K562 (cell line): ENCODE measurements at places on chromosomes 5 and 9.

GRCh38 chr9:32385152-32385884 lies 875 bp downstream of the ACO1 start:
- DNase-seq, result no peak

DNA sequence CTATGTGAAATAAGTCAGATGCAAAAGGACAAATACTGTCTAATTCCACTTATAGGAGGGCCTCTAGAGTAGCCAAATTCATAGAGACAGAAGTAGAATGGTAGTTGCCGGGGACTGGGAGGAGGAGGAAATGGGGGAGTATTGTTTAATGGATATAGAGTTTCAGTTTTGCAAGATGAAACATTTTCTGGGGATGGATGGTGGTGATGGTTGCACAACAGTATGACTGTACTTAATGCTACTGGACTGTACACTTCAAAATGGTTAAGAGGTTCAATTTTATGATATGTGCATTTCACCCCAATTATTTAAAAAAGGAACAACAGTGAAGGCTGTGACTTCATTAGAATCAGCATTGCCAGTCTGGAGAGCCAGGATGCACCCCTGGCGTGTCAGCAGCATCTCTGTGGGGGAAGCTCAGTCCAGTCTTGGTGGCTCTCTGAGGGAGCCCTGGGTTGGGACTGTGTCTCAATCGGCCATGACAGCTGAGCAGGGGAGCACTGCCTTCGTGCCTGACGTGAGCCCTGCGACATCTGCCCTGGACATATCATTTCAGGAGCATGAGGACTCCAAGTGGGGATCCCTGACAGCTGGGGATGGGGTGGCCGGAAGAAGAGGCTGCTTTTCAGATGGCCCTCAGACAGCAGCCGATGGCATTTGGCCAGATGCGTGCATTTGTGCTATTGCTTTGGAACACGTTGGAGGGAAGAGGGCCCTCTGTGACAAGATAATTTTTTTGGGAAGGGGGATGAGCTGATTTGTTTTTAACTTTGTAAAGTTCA lies 130.8 kb upstream of the STC2 start:
- no peak for DNase-seq

- peak; percentile 50 for DNase-seq
Observed at GRCh38 chr9:114033397-114034103, 44.5 kb downstream of the AMBP start.

DNA sequence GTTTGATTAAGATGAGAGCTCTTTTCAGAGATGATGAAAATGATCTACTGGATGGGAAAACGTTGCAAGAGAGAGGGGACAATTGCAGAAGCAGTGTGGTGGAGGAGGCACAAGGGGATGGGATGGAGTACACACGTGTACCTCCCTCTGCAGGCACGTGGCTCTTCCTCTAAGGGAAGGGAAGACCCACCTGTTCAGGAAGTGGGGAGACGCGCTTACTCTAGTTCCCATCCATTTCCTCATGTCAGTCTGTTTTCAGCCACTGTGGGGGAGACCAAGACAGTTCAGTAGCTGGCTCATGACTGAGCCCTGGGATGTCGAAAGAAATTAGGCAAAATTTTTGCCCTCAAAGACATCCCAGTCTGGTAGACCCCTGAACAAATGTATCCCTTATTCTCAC lies 619.2 kb upstream of the CLINT1 start:
- DNase-seq, result no peak

DNA sequence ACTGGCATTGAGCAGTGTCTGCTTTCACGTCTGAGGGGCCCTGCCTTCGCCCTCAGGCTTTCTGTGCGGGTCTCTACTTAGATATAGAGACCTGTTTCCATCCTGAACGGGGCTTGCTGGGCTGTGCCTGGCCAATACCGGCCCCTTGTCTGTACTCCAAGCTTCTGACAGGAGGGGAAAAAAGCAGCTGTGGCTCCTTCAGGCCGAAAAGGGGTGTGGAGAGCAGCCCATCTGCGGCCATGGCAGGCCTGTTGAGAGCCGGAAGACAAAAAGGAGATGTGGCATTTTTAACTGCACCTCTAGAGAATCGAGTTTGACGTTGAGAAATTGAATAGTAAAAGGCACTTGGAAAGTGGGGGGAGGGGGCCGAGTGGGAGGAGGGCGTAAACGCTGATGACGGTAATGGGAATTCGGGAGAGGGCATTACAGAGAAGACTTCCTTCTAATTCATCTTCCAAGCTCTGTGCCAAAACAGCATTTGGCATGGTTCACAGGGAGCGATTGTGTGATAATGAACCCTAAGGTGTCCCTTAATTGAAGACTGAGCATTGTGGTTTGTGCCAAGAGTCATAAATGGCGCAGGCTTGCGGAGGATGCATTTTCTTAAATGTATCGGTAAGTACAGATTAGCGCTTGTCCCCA lies 25.1 kb upstream of the PRDM12 start:
- DNase-seq, result no peak

- no peak for DNase-seq
Observed at GRCh38 chr5:129118405-129118804, 23.9 kb downstream of the ISOC1 start.

- DNase-seq, result no peak
Observed at GRCh38 chr5:16880547-16880946, 55.5 kb downstream of the MYO10 start.

DNA sequence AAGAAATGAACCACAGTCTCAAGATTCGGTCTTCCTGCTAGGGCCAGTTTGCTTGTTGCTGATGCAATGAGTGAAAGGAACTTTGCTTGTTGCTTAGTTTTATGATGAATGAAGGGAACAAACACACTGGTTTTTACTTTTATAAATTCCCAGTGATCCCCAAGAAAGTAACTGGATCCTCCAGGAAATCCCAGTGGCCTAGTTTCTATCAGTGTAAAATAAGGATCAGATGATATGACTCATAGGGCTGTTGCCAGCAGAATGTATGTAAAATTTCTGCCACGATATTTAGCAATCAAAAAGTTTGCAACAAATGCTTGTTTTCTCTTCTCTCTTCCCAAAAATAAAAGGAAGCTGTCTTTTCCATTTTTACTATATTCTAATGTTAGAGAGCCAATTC lies 160.1 kb upstream of the CDKN2B start:
- DNase-seq, result no peak

DNA sequence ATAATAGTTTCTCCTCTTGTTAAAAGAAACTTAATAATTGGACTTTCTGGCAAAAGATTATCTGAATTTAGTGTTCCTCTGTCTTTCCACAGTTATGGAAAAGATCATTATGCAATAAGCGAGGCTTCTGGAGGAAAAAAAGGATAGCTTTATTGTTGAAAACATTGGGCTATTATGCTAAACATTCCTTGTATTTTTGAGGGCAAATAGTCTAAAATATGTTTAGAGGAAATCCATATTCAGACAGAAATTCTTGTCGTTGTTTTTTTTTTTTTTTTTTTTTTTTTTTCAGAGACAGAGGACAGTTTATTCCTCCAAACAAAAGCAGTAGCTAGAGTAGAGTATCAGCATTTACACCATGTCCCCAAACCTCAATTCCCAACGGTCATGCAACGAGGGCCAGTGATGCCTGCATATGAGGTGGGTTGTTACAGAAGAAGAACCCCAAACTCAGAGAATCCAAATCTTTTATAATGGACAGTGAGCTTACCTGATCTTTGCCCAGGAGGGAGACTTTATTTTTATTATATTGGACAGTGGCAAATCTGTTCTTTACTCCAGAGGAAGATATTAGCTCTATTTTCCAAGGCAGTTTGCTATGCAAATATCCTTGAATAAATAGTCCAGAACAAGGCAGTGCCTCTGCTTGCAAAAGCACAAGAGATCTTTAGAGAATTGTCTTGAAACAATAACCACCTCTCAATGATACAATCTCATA lies 48.4 kb upstream of the CDK5RAP2 start:
- DNase-seq, result no peak

DNA sequence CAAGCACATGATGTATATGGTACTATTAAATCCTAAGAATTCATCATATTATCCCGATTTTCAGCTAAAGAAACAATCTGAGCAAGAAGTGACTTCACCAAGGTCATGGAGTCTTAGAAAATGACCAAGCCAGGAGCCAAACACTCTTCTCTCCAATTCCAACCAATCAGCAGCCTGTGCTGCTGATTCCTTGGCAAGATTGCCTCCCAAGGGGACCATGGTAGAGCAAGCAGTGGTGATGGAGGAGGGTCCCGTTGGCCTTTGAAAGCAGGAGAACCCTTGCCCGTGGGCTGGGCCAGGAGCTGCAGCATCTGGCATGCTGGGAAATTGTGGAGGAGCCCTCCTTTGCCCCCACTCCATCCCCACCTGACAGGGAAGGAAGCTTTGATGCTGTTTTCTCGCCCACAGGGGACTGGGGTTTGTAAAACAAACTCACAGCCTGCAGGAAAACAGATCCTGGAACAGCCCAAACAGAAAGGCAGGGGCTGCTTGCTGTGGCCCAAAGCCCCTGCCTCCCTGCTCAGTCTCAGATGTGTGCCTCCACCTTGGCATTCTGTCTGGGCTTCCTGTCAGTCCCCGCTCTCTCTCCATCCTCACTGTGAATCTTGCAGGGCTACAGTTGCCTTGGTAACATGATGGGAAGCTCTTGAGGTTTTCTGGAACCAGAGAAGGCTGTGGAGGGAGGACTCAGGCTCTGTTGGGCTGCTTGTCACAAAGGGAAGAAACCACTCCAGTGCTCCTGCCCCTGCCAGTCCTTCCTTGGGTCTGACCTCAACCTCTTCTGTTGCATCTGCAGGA lies 70.8 kb upstream of the HSPA9 start:
- no peak for DNase-seq

DNA sequence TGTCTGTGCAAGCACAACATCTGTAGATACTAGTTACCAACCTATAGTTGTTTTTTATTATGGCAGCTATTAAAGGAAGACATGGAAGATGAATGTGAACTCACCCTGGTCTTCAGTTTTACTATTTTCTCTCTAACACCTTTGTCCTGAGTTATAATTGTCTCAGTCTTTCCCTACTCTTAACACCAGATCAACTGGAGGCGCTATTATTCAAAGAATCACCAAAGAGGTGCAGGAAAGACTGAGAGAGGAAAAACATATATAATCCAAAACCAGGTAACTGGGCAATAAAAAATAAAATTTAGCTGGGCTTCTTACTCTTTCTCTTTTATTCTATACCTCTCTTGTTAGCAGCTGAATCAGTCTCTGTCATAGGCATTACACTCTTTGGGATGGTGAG lies 134.2 kb upstream of the C6 start:
- no peak for DNase-seq

GRCh38 chr5:116865651-116866050 lies 291.0 kb upstream of the SEMA6A start:
- no peak for DNase-seq

- no peak for DNase-seq
Observed at GRCh38 chr9:109776391-109776790, 3.6 kb upstream of the PALM2AKAP2 start.

- no peak for DNase-seq
Observed at GRCh38 chr5:26572480-26572879, 465.9 kb downstream of the CDH9 start.

DNA sequence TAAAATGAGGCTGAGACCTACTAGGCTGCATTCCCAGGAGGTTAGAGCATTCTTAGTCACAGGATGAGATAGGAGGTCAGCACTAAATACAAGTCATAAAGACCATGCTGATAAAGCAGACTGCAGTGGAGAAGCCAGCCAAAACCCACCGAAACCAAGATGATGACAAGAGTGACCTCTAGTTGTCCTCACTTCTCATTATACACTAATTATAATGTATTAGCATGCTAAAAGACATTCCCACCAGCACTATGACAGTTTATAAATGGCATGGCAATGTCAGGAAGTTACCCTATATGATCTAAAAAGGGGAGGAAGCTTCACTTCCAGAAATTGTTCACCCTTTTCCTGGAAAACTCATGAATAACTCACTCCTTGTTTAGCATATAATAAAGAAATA lies 88.6 kb downstream of the PLPPR1 start:
- no peak for DNase-seq

DNA sequence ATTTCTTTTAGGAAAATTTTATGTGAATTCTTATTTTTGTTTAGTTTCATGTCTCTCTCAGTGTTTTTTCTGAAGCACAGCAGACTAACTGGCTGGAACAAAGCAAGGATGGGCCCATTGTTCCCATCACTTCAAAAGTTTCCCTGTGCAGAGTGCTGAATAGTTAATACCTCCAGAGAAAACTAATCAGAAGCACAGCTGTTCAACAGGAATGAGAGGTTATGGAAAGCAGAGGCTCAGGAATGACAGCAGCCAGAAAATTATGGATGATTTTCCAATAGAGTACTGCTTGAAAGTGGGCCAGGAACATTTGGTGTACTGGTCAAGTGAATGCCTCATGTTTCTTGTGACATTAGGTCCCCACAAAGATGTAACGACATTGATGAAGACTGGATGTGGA lies 173.0 kb upstream of the TARS1 start:
- no peak for DNase-seq

DNA sequence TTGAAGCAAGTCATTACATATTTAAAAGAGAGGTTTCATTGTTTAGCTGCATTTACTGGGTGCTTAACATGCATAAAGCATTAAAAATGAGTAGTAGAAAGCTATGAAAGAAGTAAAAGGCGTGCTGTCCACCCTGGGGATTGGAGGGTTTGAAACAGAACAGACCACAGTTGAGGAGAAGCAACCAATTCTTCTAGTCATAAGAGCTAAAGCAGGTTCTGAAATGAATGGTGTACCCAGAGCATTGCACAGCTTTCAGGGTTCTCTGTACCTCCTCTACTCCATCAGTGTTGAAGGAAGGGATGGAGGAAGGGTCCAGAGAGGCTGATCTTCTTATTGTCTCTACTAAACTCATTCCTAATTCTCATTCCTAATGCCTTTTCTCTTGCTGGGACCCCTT lies 68.9 kb downstream of the SH3RF2 start:
- no peak for DNase-seq

- DNase-seq, result no peak
Observed at GRCh38 chr9:101400120-101400519, 1.5 kb downstream of the ZNF189 start.

DNA sequence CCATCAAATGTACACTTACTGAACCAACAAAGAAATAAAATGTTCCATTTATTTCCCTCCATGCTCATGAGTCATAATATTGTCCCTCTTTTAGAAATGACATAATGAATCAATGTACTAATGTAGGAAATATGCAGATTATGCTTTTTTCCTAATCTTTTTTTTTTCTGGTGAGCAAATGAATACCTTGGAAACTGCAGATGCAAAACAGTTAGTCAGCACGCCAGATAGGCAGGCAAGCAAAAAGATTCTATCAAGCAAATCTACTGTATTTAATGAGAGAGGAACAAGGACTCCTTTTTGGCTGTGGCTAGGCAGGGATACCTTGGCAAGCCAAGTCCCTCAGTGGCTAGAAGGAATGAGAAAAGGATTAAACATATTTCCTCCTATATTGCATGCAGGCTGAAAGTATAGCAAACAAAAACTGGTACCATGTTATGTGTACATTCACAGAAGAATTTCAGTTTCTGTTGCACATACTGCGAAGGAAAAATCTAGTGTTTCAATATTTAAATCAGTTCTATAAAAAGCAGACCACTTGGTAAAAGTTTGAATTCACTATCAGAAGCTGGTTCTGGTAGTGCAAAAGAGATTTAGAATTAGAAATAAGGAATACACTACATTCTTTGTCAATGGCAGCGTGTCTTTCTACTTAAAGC lies 605.4 kb downstream of the TLE1 start:
- DNase-seq, result no peak
